Smooth muscle cell of the brain vasculature (primary cell): ENCODE measurements at places on chromosomes 12 and 14.

DNA sequence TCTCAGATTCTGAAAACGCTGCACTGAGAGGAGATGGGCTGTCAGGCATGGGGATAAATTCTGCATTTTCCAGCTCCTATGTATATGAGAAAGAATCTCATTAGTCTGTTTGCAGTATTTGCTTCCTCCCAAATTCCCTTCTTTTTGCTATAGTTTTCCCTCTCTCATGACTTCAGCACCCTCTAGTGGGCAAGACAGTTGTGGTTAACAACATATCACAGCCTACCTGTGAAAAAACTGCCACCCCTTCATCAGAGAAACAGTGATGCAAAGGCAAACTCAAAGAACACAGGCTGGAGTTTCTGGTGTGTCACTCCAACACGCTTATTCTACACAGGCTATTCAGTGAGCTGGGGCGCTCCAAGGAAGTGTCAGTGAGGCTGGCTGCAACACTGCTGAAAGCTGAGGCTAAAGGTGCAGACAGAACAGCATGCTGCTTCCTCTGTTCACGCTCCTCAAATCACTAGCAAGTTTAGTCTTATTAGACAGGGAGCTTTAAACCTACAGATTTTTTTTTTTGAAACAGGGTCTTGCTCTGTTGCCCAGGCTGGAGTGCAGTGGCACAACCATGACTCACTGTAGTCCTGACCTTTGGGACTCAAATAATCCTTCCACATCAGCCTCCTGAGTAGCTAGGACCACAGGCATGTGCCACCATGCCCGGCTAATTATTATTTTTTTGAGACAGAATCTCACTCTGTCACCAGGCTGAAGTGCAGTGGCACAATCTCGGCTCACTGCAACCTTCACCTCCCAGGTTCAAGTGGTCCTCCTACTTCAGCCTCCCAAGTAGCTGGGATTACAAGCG lies 19.3 kb downstream of the ZC2HC1C start:
- DNase-seq = no peak

DNA sequence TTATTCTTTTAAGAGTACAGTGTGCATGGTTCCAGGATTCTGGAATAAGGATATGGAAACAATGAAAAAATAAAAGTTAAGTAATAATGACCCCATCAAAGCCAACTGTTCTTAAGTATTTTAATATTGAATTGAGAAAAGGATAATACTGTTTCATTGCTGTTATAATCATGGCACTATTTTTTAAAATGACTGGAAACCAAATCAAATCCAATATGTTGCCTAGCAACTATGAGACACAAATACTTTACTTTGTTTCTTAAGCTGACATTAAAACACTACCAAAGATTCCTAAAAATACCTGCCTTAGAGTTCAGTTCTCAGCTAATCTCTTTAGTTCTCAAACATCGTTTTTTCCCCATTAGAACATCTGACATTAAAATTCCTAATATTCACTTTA lies 66.4 kb upstream of the OTOGL start:
- no peak for DNase-seq

- no peak for DNase-seq
Measured at GRCh38 chr12:121507984-121508383, 72.8 kb downstream of the KDM2B start.

DNA sequence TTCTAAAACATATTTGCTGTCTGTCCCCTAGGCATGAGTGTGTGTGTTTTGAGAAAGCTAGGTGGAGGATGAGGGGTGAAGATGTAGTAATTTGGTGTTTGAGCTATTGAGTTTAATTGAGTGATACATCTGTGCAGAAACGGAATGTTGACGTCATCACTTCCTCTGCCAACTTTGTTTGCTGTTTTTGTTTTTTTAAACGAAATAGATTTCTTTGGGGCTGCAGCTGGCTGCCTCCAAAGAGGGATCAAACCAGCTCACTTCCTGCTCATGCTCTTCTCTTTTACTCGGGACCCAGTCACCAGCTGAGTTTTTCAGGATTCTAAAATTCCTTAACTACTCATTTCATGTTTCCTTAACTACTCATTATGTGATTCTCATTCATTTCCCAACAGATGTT lies 19.5 kb upstream of the CRACR2A start:
- no peak for DNase-seq

DNA sequence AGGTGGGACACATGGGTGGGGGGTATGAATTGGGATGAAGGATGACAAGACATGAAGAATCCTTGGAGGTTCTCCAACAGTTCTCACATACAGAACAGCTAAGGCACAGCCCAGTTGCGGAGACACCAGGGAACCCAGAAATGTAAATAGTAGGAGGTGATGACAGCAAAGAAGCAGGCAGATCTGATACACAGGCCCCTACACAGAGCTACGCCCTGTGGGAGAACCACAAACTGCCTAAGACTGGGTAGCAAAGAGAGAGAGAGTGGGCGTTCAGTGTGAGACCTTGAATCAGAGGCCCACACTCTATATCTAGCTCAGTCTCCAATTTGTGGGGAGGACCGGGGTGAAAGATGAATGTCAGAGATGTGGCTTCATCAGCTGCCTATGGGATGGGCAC lies 9.5 kb upstream of the NUMB start:
- DNase-seq = no peak

- no peak for DNase-seq
Measured at GRCh38 chr12:80716696-80717469, at the start of gene MYF5. MYF5 (plus strand) TSS chr12:80716912; CDS start chr12:80717064, 152 bp downstream.

DNA sequence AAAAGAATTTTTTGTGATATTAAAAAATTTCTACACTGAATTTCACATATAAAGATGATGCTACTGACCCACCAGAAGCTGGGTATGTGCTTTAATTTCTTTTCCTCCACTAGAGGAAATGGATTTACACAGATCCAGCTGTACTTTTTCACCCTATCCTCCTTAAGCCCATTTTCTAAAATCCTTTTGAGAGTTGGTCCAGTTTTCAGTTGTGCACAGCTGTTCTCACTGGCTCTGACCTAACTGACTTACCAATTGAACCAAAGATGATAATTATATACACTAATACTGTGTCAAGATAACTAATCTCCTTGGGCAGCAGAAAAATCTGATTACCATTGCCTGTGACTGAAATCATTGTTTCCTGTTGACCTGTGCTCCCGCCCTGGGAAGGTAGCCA lies 108.5 kb downstream of the ZFC3H1 start:
- DNase-seq = no peak

DNA sequence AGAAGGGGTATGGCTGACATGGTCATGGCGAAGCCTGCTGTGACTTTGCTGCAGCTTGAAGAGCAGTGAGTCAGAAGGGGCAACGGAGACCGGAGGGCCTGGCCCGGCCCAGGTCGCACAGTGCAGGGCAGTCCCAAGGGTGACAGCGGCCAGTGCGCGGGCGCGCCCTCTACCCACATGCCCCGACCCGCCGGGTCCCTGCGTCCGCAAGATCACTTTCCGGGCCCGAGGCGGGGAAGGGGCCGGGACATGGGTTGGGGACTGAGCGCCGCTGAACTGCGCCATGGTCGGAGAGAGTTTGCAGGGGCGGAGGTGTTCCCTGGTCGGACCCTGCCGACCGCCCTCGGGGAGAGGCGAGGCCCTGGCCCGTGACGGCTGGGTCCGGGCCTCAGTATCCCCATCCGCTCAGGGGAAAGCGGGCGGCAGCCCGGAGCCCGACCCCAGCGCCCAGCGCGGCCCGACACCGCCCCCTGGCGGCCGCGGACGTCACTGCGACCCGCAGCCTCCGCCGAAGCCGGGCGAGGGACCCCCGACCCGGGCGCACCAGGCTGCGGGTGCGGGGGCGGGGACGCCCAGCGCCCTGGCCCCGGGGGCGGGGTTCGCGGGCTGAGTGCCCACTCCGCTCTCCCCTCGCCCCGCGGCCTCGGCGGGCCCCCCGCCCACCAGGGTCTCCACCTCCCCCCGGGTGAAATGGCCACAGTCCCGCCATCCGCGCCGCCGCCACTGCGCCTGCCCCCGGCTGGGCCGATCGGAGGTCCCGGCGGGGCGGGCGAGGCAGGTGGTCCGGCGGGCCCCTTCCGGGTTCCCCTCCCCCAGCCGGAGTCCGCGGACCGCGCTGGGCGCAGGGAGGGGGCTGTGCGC lies 7.2 kb upstream of the ANKRD9 start:
- DNase-seq = no peak

DNA sequence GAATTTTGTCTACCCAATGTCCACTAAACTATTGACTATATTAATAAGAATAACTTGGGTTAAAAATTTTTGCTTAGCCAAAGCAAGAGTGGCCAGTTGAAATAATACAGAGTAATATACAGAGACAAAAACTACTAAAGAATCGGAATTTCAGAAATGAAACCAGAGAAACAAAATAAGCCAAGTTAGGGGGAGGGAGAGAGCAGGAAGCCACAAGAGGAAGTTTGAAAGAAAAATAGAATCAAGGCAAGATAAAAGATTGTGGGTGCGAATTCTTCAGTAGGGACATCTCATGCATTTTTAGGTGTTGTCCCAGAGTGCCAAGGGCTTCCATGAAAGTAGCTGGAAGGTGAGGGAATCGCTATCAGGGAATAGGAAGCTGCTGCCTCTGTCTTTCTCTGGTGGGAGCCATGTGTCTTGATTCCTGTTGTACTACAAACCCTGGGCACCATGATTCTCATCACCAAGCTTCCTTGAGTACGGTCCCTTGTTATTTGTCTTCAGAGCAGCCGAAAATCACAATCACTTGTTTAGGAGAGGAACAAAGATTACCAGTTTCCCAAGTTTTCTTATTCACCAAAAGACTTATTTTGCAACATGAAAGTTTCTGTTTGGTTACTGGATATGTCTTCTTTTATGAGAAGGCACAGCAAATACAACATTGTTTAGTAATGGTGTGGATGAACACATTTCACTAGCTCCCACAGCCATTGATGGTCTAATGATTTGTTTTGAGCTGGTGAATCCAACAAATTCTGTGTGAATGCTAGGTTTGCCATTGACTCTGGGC lies 16.7 kb downstream of the NEUROD4 start:
- DNase-seq = no peak

GRCh38 chr14:74085828-74086227 lies 1.1 kb downstream of the LIN52 start:
- DNase-seq = no peak

DNA sequence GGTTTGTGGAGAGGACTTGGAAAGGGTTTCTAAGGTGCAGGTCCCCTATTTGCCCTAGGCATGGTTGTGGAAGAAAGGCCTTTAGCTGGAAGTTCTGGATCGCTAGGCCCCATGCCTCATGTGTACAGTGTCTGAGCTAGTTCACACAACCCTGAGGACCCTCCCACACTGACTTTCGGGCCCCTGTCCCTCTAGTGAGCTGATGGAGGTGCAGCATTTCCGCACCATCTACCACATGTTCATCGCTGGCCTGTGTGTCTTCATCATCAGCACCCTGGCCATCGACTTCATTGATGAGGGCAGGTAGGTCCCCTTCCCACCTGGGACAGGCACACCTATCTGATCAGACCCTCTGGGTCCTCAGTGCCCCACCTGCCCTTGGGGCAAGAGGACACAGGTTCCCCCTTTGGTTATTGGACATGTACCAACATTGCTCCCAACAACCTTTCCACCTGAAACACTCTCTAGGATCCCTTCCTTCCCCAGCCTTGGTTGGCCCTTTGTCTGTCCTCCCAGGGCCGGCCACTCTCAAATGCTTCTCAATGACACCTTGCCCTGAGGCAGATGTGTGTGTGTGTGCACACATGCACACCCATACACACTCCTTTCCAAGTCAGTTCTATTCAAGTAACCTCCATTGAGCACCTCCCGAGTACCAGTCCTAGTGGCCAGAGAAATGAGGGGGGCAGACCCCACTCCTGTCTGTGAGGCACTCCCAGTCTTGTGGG lies 2.6 kb downstream of the SOAT2 start:
- DNase-seq = no peak

DNA sequence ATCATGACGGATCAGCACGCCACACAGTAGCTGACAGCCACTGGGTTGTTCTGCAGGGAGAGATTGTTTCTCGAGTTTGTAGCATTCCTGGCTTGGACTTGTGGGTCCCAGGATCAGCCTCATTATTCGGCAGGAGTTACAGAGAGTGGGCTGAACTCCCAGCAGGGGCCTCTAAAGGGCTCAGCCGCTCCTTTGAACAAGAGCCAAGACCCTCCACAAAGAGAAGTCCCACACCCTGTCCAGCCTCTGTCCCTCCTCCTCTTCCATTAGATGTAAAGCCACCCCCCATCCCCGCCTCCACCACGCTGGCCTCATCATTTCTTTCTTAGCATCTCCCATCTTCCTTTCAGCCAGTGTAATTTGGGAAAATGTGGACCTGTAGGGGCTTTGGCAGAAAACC lies 96.7 kb upstream of the HSPB8 start:
- no peak for DNase-seq

DNA sequence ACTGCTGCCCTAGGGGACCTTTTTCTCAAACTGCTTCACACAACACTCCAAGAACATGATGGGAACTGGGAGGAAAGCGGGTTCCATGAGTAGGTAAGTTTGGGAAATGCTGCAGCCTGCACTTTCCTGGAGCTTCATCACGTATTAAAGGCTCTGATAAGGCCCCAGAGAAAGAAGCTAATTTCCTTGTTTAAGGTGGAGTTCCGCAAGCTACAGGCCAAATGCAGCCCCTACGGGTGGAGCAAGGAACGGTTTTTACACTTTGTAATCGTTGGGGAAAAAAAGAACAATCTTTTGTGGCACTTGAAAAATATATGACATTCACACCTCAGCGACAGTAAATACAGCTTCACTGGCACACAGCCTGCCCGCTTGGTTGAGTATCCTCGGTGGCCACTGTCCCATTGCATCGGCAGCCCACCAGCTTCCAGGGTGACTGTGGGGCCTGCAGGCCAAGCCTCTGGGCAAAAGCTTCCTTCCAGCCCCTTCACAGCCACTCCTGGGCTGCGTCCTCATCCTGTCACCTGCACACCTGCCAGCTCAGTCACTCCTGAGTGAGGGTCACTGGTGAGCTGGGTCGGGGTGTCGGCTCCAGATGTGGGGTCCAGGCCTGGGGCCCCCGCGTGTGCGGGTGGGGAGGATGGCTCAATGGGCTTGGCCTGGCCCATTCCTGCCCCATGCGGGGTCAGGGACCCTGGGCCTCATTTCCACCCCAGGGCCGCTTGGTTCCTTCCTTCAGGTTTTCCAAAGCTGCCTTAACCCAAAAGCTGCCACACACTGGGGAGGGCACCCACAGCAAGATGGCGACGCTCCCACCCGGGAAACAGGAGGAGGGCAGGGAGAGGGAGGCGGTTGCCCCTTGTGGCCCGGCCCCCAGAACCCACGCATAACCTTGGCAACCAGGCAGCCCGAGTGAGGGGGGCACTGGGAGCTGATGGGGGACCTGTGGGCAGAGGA lies 2.4 kb downstream of the AMN start:
- no peak for DNase-seq

- no peak for DNase-seq
Measured at GRCh38 chr14:21001218-21001617, 2.1 kb downstream of the SLC39A2 start.

DNA sequence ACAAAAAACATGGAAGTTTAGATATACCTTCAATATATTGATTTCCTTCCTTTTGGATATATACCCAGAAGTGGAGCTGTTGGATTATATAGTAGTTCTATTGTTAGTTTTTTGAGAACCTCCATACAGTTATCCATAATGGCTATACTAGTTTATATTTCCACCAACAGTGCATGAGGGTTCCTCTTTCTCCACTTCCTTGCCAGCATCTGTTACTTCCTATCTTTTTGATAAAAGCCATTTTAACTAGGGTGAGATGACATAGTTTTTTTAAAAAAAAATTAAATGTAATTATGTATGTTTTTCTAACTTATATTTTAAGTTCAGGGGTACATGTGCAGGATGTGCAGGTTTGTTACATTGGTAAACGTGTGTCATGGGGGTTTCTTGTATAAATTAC lies 10.0 kb upstream of the SLC38A4 start:
- no peak for DNase-seq
